ENCODE measurements at places on chromosomes 11 and 22.

- no peak for DNase-seq
Observed at GRCh38 chr11:77967753-77968152, 26.7 kb downstream of the INTS4 start.

GRCh38 chr22:35523167-35523947, 17.3 kb upstream of the RASD2 start:
- no peak for DNase-seq

GRCh38 chr11:68261006-68261405, 10.8 kb downstream of the C11orf24 start:
- DNase-seq = no peak

DNA sequence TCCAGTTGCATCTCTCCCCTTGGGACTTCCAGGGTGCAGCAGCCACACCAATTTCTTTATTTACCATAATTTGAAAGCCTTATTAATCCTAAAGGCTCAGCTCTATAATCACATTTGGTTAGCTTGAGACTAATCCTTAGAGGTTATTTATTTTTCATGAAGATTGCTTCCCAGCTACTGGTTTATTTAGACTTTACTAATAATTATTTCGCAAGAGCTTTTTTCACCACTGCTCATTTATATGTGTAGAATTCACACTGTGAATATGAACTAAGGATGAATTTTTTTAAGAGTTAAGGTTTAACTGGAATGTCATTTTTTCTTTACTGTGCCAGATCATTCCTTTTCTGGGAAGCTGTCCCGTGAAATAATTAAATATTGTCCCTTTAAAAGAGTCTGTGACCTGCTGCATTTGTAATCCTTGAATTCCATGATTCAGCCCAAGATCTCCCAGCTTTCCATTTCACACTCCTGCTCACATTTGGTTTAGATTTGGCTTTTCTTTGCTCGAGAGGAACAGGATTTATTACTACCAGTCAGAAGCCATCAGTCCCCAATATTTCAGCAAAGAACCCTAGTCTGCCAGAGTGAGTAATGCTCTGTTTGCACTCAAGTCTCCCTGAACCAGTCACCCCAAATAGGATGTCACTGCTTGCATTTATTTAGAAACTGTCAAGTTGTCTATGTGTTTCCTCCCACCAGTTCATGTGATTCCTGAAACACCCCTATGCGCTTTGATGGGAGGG, 4.4 kb upstream of the CD44 start:
- no peak for DNase-seq

DNA sequence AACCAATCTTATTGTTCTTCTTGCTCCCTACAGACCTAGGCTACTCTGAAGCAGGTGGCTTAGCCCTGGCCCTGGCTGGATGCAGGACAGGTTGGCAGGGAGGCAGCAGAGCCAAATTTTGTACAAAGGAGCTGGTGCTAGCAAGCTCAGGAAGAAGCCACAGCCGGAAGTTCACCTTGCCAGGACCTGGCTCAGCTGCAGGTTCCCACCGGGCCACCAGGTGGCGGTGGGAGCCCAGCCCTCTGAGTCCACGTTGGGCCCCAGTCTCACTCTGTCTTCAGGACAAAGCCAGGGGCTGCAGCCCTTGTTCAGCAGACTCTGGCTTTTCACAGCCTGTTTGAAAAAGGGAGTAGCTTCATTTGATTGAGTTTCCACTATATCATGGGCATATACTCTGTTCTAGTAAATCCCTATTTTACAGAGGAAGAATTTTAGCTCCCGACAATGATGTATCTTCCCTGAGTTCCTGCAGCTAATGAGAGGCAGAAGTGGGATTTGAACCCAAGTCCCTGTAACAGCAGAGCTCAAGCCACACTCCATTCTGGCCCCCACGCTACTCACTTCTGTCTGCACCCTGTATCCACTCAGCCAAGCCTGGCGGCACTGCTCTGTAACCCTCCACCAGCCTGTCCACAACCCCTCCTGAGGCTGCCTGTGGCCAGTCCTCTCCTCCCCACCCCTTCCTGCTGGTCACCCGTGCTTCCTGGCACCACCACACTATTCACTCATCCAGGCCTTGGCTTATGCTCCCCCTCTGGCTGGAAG, 3.3 kb downstream of the TKFC start:
- DNase-seq = peak; percentile 69

DNA sequence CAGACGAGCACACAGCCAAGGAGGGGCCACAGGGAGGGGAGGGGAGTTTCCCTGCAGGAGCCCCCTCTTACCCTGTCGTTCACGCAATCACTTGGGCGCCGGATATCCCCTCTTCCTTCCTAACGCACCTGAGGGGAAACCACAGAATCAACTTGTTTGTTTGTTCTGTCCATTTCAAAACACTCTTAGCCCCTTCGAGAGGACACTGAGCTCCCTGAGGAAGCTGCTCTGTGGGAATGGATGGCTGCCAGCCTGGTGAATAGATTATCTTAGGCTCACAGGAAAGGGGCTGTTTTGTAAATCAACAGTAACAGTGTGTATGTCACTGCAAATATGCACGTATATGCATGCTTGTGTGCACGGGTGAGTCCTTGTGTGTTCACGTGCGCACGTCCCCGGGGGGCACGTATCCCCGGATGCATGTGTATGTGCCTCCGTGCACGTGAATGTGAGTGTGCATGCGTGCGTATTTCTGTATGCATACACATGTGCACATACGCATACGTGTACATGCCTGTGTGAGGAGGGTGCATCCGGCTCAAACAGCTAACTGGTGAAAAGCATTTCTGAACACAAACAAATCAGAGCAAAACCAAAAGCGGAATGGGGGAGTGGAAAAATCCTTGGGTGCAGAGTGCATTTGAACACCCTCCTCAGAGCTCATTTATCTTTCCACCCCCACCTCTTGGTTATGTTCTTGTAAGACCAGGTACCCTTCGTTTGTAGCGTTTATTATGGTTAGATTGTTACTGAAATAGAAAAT, 7.2 kb downstream of the ARSA start:
- peak; percentile 66 for DNase-seq

GRCh38 chr11:27722953-27723344, 22.7 kb upstream of the BDNF start:
- DNase-seq = no peak

- no peak for DNase-seq
Observed at GRCh38 chr11:134170919-134171281, 52.9 kb downstream of the NCAPD3 start.

All from stimulated activated CD4-positive, alpha-beta T cell treated with anti-CD3 and anti-CD28 coated beads, Interleukin-15, amount 100 ng/mL, for 1 hour (primary cell).